Stimulated activated CD4-positive, alpha-beta T cell treated with anti-CD3 and anti-CD28 coated beads, Interleukin-4, amount 100 ng/mL, for 48 hours (primary cell): ENCODE measurements at places on chromosomes 4 and X.

DNA sequence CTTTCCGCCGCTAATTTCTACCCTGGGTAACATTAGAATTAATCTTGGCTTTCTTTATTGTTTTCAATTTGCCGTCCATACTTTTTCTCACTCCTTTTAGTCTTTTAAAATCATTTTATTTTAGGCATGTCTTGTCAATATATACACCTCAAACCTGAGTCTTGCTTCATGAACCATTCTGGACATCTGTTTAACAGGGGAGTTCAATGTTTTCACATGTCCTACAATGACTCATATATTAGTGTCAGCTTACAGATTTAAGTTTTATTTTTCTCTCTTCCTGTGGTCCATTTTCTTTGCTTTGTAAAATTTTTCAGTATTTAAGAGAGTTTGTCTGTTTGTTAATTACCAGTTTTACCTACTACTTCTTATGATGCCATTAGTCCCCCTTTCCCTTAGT lies 89.5 kb downstream of the LCORL start:
- no peak for DNase-seq

GRCh38 chrX:85851418-85851817 lies 195.9 kb downstream of the CHM start:
- DNase-seq: no peak

GRCh38 chr4:146095860-146096259 lies 79.7 kb upstream of the LSM6 start:
- DNase-seq: no peak

GRCh38 chr4:11732155-11732554 lies 303.5 kb upstream of the HS3ST1 start:
- no peak for DNase-seq

GRCh38 chrX:153374426-153374825 lies 26.7 kb downstream of the PNMA6E start:
- no peak for DNase-seq

DNA sequence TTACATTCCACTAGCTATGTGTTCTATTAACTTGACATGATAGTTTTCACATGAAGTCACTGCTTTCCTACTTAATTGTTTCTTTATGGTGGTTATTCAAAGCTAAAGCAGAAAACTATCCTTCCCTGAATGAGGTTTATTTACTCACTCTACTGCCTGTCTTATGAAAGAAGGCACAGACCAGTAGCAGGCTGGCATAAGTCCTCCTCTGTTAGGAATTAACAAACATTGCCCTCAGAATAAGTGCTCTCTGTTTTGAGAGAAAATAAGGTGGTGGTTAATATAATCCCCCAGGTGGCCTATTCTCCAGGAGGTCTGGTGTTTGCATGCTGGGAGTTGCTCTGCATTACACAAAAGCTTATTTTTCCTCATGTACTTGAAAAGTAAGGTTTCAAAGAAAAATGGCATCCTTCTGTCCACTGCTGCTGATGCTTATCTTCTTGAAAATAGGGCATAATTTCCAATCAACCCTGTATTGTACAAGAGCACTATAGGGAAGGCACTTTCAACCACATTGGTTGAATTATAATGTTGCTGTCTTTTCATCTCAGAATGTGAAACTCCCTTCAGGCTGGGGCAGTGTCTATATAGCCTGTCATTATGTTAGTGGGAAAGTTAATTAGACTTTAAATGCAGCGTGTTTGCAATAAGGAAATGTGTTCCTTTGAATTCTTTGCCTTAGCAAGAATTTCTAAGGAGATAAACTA lies 119.7 kb upstream of the TBC1D9 start:
- no peak for DNase-seq

DNA sequence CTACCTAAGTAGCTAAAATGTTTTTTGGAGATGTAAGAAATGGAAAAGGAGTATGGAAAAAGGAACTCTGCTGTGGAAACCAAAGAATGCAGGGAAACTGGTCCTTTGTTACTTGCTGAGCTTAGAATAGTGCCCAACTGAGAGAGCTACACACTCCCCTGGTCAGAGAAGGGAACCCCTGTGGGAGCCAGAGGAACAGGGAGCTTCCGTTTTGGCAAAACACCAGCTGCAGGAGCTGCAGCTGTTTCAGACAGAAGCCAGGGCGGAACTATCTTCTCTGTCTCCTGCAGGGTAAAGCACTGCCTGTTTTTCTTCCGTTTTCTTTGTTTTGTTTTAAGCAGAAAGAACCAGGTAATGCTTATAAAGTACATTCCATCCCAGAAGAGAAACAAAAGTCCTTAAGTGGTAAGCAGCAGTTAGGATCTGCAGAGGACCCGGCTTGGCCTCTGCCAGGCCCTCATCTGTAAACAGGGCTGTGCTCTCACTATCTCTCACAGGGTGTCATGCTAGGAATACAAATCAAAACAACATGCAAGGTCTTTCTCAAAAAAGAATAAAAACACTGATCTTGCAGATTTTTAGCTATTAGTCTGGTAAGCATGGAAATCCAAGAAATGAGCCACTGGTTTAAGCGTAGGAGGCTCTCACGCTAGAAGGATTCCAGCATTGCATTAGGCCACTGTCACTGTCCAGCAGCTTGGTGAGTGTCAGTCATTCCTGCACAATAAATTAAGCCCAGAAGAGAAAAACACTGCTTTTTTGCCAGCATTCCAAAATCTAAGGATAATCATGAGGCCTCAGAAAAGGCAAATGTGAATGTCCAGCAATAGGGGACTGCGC lies 76.1 kb downstream of the CHST7 start:
- no peak for DNase-seq

DNA sequence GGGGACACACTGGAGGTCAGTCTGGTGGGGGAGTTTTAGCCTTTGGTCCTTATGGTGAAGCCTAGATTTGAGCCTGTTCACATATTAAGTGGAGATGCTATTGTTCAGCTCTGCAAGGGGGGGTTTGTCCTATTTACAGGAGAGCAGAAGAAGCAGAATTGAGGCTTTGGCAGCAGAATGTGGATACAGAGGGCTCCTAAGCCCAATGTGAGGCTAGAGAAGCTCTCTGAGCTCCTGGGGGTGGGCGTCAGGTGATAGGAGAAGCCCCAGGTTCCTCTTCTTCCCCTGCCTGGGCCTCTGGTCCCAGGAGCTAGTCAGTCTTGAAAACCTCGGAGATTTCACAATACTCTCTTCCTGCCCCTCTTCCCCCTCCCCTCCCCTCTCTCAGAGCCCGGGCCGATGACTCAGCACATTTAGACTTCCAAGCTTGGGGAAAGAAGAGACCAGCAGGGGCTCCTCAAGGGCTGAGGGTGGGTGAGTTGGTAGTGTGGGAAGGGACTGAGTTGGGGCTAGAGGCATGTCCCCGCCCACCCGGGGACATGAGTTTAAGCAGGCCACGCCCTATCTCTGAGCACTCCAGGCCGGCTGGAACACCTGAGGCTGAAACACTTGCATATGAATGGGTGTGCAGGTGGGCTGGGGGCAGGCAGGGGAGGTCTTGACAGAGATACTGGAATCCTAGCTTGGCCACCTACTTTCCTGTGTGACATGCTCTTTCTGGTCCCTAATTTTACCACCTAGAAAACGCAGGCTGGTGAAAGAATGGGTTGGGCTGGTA lies 3.4 kb downstream of the TFE3 start:
- peak; percentile 22 for DNase-seq

DNA sequence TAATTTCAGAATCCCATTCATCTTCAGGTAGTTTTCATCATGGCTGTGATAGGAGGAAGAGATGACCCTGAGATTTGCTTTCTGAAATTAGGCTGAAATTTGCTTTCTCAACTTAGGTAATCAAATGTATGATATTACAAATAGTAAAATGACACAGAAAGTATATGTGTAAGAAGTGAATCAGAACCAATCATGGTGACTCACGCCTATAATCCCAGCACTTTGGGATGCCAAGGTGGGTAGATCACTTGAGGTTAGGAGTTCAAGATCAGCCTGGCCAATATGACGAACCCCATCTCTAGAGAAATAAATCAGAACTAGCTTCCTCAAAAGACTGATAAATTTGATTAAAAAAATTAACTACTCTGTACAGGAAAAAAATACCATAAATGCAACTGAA lies 555.4 kb downstream of the STPG2 start:
- no peak for DNase-seq

DNA sequence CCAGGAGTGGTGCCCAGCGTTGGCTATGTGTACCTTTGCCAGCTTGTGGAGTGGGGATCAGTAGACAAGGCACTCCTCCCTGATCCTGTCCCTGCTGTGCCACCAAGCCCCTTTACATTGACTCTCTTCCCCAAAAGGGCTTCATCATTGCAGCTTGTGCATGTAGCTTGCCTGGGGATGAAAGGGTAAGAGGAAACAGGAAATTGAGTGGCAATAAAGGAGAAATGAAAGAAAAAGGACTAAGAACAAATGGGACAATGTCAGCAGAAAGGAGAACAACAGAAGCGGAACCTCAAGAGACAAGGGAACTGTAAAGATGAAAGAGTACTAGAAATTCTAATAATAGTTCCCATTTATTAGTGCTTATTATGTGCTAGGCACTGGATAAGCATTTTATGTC lies 8.7 kb upstream of the IL13RA1 start:
- DNase-seq: no peak

- no peak for DNase-seq
Measured at GRCh38 chrX:52082578-52082977, 13.6 kb upstream of the MAGED4B start.

DNA sequence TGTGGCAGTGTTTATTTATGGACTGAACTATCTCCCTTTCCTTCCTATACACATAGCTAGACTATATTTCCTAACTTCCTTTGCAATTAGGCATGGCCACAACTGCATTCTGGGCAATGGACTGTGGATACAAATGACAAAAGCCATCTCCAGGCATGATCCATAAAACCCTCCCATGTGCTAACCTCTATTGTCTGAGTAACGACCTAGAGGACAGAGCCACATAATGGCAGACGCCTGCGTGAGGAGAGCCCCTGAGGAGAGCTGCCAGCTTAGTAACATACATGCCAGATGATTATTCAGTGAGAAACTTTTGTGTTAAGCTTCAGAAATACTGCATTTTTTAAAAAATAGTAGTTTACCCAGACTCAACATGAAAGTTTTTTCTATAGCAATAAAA lies 142.9 kb downstream of the ADGRA3 start:
- no peak for DNase-seq

DNA sequence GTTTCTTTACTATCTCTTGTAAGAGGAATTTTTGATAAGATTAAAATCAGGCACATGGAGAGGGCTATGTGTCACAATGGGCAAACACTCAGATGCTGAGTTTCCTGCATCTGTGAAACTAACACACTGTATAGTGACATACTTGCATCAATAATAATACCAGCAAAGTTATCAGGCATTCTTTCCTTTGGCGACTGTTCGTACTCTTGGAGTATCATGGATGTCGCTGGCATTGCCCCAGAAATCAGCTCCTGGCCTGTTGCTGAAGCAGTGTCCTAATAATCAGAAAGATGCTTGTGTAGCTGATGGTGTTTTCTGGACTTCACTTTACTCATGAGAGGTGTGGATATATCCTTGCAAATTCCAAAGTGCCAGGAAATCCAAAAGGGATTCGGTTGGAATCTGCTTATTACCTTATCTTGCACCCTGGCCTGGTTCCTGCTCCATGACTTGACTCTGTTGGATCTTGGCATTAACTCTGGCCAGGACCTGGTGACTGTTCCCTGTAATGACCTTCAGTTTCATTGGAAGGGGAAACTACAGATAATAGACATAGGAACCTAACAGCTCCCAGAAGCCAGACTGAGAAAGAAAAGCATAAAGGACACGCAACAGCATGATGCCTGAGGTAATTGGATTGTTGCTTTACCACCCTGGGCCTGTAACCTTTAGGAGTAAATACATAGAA lies 762.5 kb upstream of the GRIA3 start:
- no peak for DNase-seq

DNA sequence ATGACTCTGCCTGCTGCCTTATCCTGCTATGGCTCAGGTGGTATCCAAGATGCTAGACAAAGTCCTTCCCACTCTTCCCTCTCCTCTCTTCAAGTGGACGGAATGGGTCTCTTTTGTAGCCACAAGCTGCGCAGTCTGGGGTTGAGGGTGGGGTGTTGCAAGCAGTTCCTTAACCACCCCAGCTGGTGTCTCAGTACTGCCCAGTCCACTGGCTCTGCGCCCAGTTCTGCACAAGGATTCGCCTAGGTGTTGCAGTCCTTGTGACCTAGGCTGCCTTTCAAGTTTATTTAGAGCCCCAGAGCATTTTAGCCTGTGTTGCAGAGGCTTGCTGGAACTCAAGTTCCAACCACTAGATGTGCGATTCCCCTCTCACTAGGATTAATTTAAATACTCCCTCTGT lies 120.7 kb downstream of the NEXMIF start:
- no peak for DNase-seq

DNA sequence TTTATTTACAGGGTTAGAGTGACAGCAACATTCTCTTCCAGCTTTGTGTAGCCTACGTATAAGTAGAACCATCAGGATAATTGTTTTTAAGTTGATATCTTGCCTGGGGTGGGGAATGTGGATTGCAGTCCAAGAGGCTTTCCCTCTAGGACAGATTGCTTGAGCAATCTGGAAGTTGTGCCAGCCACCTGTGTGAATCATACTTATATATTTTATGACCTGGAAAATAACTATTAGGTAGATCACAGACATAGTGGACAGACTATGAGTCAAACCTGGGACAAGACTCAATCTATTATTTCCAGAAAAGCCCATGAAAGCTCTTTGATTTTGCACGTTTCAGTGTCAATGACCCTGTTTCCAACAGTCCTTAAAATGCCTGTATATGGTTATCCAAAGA lies 98.9 kb downstream of the TLL1 start:
- DNase-seq: no peak

- DNase-seq: no peak
Measured at GRCh38 chr4:174650711-174651355, 128.5 kb upstream of the HPGD start.

DNA sequence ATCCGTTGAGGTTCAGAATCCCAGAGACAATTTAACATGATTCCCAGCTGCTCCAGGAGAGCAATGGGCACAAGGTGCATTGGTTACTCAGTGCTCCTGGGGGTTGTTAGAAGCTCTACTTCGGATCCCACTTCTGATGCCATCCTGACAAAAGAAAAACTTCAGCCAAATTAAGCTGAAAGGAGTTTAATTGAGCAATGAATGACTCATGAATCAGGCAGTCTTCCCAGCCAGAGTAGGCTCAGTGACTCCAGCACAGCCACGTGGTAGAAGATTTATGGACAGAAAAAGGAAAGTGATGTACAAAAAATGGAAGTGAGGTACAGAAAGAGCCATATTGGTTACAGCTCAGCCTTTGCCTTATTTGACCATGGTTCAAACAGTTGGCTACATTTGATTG lies 95.7 kb downstream of the PWWP3B start:
- DNase-seq: no peak
